Stimulated activated CD4-positive, alpha-beta T cell treated with anti-CD3 and anti-CD28 coated beads, TNF-alpha, amount 100 ng/mL, for 1 hour (primary cell): ENCODE measurements at places on chromosomes 12 and 14.

DNA sequence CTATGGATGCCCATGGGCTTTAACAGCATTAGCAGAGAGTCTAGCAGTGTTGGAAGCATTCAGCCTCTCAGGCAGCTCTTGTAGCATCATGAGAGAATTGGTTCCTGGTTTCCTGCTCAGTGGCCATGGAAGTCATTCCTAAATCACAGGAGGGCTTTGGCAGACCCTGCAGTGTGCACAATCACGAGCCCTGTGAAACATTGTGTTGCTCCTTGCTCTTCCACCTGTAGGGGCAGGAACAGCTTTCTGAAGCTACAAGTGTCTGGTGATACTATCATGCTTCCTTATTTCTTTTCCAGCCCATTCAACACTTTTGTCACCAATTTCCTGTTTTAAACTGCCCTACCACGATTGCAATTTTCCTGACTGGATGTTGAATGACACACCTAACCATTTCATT lies 402.2 kb upstream of the USP15 start:
- no peak for DNase-seq

GRCh38 chr14:79166171-79166570 lies 996.0 kb downstream of the NRXN3 start:
- no peak for DNase-seq

GRCh38 chr14:79281244-79282152 lies 929.8 kb downstream of the DIO2 start:
- no peak for DNase-seq

DNA sequence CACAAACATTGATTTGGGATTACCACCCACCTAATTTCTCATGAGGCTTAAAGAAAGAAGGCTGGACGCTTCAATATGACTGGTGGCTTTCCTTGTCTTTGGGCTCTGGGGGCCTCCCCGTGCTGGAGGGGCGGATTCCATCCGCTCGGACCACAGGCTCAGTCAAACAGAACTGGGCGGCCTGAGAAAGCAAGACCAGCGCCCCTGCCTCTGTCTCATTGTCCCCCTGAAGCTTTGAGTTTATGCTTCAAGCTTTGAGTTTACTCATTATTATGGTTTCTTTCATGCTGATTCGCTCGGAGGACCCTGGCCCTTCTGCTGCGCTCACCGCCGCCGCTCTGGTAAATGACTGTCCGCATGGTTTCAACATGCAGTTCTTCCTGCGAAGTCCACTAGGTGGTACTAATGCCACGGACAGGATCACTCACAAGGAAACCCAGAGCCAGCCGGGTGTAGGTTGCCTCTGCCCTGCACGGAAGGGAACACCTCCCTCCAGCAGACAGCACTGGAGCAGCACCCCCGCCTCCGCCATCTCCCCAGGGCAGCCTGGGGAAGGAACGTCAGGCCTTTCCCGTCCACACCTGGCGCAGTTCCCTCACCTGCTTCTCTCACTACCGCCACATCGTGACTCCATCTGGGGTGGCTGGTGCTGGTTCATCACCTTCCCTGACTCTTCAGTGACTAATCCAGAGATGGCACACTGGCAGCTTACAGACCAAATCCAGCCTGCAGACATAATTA lies 13.2 kb upstream of the TIGAR start:
- DNase-seq, result no peak

GRCh38 chr12:108389544-108389943 lies 50.4 kb upstream of the CMKLR1 start:
- no peak for DNase-seq

DNA sequence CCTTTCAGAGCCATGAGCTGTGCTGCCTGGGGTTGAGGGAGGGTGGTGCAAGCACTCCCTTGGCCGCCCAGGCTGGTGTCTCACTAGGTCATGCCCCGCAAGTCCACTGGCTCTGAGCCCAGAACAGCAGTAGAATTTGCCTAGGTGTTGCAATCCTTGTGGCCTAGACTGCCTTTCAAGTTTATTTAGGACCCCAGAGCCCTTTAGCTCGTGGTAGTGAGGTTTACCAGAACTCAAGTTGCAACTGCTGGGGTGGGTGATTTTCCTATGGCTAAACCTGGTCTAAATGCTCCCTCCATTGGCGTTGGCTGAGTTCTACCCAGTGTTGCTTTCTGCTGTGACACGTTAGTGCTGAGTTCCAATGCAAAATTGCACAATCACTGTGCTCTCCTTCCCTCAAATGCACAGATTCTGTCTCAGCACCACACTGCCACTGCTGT lies 287.2 kb downstream of the BCAT1 start:
- no peak for DNase-seq

- no peak for DNase-seq
Observed at GRCh38 chr12:75047885-75048525, 161.6 kb downstream of the KCNC2 start.

DNA sequence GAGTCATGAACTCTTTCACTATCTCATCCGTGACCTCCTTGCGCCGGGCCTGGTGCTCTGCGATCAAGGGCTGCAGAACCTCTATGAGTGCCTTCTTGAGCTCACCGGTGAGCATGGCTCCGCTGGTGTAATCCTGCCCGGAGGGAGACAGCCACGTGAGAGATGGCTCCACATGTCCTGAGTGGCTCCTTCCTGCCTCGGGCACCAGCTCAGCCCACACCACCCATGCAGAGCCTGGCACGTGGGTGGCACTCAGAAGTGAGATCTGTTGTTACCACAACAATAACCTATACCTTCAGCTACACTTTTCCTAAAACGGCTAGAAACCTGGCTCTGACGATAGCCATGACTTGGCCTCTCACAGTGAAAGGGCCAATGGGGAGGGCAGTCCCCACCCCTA lies 11.8 kb downstream of the SLC25A47 start:
- no peak for DNase-seq

DNA sequence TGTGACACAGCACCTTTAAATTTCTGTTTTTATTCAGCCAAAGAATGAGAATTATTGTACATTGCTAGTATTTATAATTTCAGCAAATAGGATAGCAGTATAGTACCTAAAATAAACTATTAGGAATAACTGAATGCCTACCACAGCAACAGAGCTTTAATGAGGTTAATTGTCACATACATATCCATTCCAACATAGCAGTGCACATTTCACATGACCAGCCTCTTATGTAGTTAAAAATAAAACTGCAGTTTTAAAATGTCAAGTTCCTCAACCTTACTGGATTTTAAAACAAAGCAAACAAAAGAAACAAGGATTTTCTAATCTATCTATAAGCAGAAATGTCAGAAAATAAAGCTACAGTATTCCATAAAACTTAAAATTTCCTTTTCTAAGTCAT lies 50.6 kb upstream of the TTC7B start:
- DNase-seq, result no peak

GRCh38 chr12:12439636-12440035 lies 82.8 kb downstream of the BORCS5 start:
- no peak for DNase-seq

- DNase-seq, result no peak
Observed at GRCh38 chr14:65585216-65585615, 172.7 kb downstream of the FUT8 start.

- no peak for DNase-seq
Observed at GRCh38 chr14:34334329-34334728, 127.7 kb downstream of the SPTSSA start.

DNA sequence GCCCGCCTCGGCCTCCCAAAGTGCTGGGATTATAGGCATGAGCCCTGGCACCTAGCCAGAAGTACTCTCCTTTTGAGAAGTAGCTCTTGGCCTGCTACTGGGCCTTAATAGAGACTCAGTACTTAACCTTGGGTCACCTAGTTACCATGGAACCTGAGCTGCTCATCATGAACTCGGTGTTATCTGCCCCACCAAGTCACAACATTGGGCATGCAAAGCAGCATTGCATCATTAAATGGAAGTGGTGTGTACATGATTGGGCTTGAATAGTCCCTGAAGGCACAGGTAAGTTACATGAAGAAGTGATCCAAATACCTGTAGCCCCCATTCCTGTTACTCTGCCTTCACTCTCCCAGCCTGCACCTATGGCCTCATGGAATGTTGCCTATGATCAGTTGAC lies 18.0 kb upstream of the ATF7 start:
- no peak for DNase-seq

GRCh38 chr12:80291108-80291754 lies 152.8 kb upstream of the PTPRQ start:
- DNase-seq, result no peak

- DNase-seq, result no peak
Observed at GRCh38 chr14:49972823-49973222, 79.9 kb downstream of the ARF6 start.

DNA sequence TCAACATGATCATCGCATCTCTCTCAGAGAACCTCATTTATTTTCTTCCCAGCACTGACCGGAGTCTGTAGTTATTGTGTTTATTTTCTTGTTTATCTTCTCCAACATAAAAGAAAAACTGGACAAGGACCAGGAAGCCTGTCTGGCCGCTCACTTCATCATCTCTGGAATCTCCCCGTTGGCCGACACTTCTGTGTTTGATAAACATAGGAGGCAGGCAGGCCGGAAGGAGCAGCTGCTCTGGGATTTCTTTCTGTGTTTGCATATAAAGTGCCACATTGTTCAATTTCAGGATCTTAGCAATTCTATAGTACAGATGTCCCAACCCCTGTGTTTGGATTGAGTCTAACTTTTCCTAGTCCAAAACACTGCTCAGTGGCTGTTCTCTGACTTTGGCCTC lies 53.3 kb downstream of the ACACB start:
- DNase-seq, result no peak

DNA sequence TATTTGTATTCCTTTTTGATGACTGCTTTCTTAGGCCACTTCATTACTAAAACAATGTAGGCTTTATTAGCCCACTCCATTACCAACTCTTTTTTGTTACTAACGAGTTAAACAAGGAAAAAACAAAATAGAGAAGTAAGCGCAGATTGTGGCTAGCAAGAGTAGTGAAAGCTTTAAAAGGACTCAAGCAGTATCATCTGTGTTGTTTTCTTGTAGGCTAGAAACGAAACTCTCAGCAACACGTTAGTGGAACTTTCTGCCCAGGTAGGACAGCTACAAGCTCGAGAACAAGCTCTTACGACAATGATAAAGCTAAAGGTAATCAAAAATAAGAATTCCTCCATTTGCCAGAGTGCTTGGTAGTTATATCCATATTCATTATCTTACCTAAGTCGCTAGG lies 11.1 kb downstream of the CCDC62 start:
- no peak for DNase-seq

- DNase-seq, result no peak
Observed at GRCh38 chr12:85405262-85405661, 125.2 kb downstream of the ALX1 start.

- DNase-seq, result no peak
Observed at GRCh38 chr12:63841571-63841970, 2.9 kb upstream of the SRGAP1 start.

DNA sequence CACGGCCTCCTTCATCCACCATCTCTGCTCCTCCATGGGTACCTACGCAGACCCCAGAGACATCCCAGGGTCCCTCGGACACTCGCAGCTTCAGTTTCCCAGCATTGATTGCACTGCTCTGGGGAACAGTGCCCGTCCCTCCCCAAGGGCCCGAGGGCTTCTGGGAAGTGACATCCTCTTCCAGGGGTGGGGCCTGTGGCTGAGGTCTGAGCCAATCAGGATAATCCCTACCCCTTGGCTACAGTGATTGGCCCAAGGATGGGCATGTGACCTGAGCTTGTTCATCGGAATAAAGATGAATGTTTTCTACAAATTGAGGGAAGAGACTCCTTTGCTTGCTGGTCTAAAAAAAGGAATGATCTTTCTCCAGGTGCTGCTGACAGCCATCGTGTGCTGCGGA lies 37.3 kb upstream of the MYL2 start:
- DNase-seq, result no peak

- no peak for DNase-seq
Observed at GRCh38 chr12:58850826-58851225, 69.5 kb downstream of the LRIG3 start.

- no peak for DNase-seq
Observed at GRCh38 chr14:51677738-51678137, 26.0 kb downstream of the FRMD6 start.

DNA sequence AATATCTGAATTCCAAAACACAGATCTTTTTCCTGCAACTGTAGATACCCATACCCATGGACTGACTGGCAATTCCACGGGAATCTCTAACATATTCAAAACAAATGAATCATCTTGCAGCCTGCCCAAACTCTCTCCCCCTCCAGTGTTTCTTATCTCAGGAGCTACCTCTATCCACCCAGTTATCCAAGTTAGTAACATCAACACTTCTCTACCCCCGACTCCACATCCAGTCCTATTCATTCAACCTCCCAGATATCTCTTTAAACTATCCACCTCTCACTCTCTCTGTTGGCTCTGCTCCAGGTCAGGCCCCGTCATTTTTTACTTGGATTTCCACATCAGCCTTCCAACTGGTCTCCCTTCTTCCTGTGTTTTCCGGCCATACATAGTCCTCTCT lies 6.7 kb upstream of the KCNH5 start:
- DNase-seq, result no peak

DNA sequence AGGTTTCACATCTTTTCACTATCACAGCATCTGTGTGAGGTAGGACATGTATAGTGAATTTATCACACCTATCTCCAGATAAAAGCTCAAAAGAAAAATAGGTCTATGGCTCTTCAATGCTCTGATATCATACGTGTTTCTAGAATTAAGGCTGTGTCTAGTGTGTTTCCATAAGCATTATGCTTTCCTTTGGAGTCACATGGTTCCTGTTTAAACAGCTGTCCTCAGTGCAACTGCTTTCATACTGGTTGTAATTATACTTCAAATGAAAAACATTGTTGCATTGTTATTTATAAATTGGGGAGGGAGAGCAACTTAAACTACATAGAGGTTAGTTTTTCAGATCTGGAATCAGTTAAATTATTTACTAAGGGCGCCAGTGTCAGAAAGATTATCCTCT lies 151.6 kb downstream of the SYT1 start:
- DNase-seq, result no peak

- DNase-seq, result no peak
Observed at GRCh38 chr12:23063206-23063605, 438.2 kb downstream of the ETNK1 start.

- no peak for DNase-seq
Observed at GRCh38 chr12:76047742-76048141, 16.2 kb upstream of the PHLDA1 start.

DNA sequence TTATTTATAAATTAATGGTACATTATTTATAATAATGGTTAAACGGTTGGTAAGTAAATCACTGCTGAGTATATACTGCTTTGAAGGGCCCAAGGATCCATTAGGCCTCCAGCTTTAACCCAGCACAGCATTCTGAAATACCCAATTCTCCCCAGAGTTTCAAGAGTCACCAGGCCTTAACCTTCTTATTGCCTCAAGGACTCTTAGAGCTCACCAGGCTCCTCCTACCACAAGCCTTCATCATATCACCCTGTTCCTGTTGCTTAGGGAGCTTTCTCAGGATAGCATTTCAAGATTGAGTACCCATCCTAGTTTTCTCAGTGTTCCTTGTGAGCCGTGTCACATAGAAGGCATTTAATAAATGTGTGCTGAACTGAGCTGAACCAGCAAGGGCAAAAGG lies 242.5 kb downstream of the FBXL14 start:
- no peak for DNase-seq

GRCh38 chr12:83016218-83016835 lies 329.6 kb downstream of the TMTC2 start:
- no peak for DNase-seq

GRCh38 chr12:76186131-76186906 lies 101.8 kb upstream of the NAP1L1 start:
- no peak for DNase-seq

GRCh38 chr14:50070840-50071548 lies 45.4 kb downstream of the VCPKMT start:
- DNase-seq, result no peak

GRCh38 chr12:114406316-114406983 lies 506 bp upstream of the TBX5 start:
- DNase-seq, result no peak

- DNase-seq, result no peak
Observed at GRCh38 chr14:94331462-94331861, 8.3 kb upstream of the SERPINA6 start.
